BJ (cell line): ENCODE measurements at places on chromosomes 5 and 9.

DNA sequence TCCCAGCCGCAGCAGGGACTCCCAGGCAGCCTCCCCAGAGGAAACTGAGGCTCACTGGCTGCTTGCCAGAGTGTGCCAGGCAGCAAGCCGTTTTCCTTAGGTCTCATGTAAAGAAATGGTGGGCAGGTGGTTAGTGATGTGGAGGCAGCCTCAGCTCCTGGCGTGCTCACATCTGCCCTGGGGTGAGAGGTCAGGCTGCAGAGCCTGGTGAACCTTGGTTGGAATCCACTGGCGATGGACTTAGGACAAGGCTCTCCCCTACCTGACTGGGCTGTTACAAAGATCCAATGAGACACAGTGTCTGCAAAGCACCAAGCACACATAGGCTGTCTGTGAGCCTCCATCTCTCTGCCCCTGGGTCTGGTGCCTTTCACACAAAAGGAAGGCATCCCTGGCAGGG is 30.9 kb downstream of the LHX6 start:
- no peak for DNase-seq

DNA sequence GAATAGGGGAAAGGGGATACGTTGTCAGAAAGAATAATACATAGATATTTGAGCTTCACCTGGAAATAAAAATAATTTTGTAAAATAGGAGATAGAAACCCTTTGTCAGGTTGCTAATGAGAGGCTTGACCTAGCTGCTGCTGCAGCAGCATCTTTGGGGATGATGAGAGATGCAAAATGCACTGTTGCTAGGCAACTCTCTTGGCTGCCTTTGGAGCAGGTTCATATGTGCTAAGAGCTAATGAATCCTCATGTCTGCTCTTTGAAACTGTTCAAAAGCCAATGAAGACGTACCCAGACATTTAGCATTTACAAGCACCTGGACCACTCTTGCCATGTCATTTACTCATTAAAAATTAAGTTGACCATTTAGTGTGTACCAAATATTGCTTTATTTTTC is 121.7 kb downstream of the FOCAD start:
- DNase-seq = no peak

DNA sequence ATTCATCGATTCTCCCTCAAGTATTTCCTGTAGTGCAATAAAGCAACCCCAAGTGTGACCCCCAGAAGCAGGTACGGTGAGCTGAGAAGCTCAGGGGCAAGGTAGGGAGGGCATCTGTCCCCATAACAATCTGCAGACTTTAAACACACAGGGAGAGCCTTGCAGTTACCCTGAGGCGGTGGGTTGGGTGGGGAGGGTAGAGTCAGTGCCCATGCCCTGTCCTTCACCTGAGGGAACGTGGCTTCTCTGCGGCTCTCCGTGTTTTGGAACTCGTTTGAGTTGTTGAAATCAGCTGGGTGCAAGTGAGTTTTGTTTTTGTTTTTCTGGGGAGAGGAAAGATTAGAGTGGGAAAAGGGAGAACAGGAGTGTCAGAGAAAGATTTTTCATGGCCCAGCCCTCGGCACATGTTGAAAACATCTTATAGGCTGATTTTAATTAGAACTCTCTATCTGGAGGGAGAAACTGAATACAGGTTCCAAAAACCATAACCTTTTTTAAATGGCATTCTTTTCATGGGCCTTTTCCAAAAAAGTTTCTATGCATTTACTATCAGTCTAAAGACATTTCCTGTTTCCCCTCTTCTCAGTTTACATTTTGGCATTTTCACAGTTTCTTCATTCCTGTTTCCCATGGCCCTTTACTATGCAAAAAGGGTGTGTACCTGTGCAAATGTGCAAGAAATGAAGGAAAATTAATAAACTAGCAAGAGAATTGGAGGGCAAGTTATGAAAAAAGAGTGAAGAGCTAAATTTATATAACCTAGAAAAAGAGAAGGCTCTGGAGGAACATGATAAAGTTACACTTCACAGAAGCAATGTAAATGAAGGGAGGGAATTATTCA is 266.5 kb upstream of the VLDLR start:
- no peak for DNase-seq

- no peak for DNase-seq
Observed at GRCh38 chr5:442335-443238, at the start of gene EXOC3. Gene EXOC3 (plus strand): TSS chr5:443176. CDS start chr5:446206, 3,030 bp downstream.

GRCh38 chr9:8621416-8621815 is 821.8 kb upstream of the DMAC1 start:
- no peak for DNase-seq

GRCh38 chr5:36790847-36791246 is 85.7 kb upstream of the NIPBL start:
- DNase-seq = no peak

GRCh38 chr5:144015961-144016360 is 154.5 kb downstream of the YIPF5 start:
- DNase-seq = no peak

- no peak for DNase-seq
Observed at GRCh38 chr5:94670726-94671125, 52.3 kb downstream of the SLF1 start.

- no peak for DNase-seq
Observed at GRCh38 chr5:110896901-110897300, 158.1 kb downstream of the SLC25A46 start.

DNA sequence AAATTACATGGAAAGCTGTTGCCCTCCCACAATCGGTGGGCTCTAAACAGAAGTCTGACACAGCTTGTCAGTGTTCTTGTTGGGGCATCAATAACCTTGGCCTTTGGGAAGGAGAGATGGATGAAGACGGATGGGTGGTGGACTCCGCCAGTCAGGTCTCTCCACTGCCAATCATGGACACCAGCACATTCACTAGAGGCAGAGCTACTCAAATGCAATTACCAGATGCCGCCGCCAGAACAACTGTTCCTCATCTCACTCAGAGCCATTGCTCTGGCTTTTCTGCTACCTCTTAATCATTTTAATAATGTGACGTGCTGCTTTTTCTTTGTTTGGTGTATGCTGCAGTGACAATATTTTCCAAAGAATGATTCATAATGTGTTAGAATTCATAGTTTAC is 27.9 kb upstream of the SEMA5A start:
- DNase-seq = no peak

DNA sequence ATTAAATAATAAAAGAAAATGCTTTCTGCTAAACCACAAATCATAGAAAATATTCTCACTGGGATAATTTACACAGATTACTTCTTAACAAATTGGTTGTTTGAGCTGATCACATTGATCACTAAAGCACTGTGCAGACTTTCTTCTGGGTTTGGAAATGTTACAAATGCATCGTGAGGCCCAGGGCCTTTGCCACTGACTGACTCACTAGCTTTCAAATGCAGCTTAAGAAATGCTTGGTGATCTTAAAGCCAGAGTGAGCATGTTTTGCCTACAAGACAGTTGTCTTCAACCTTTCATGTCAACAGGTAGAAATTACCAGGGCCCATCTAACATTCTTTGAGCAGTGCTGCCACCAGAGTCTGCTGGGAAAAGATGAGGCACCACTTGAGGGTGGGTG is 252.3 kb upstream of the ADRA1B start:
- DNase-seq = no peak

GRCh38 chr9:136107155-136107952 is 11.3 kb downstream of the TMEM250 start:
- DNase-seq = no peak

GRCh38 chr5:151248651-151249050 is 4.3 kb upstream of the GM2A start:
- no peak for DNase-seq

- DNase-seq = no peak
Observed at GRCh38 chr9:125497906-125498305, 209.1 kb downstream of the MAPKAP1 start.

- no peak for DNase-seq
Observed at GRCh38 chr9:113737517-113738271, 138.4 kb upstream of the ZNF618 start.

DNA sequence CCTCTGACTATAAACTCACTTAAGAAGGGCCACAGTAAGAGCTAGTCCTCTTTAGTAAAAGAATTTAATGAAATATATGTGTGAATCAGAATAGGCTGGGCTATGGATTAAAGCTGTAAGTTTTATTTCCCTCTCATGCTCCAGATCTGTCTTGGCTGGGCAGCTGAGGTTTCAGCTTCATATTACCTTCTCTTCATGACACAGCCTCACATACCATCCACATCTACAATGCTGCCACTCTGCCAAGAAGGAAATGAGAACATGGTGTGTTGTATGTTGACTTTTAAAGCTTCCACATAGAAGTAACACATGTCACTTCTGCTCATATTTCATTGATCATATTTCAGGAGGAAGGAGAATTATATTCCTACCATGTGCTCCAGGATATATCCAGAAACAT is 776.0 kb upstream of the ACO1 start:
- DNase-seq = no peak

DNA sequence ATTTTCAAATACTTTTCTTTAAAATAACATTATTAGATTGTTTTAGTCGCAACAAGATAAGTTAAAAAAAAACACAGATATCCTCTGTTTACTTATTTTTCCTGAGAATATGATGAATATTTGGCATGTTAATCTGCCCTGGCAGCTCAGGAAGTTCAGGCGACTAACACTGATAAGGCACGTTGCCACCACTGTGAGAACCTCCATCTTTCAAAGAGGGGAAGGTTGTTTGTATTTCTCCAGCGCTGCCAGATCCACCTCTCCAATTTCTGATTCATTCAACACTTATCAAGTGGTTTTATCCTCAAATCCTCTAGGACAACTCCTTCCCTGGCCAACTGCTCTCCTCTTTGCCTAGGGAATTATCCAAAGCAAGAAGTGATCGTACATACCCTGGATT is 21.8 kb downstream of the CTNNAL1 start:
- DNase-seq = no peak

DNA sequence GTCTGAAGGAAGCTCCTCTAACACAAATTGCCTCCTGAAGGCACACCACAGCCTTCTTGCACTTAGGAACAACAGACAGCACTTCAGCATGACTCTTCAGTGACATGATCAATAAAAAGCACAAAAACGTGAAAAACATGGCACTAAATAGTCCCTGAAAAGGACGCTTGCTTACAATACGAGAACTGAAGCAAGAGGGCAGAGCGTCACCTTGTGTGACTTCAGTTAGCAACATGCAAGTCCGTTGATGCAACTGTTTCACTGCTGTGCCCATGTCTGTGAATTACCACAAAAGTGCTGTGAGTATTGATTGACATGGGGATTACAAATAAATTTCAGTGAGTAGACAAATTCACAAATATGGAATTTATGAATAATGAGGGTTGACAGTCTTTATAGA is 219.9 kb upstream of the GAS1 start:
- no peak for DNase-seq

- no peak for DNase-seq
Observed at GRCh38 chr5:154761046-154761736, 6.0 kb downstream of the LARP1 start.

DNA sequence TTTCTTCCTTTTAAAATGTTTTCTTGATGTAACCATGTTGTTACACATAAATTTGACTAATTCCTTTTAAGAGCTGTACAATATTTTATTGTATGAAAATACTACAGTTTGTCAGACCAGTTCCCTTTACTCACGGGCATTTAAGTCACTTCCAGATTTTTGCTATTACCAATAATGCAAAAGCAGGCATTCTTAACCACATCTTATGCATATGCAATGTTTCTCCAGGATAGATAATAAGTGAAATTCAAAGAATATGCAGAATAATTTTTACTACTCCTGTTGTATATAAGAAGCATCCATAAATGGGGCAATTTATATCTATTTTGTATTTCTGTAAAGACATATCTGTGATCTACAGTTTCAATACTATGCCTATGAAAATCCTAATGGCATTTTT is 77.3 kb downstream of the FNIP1 start:
- DNase-seq = no peak

- DNase-seq = no peak
Observed at GRCh38 chr5:122076669-122077365, 1.2 kb downstream of the LOX start.

DNA sequence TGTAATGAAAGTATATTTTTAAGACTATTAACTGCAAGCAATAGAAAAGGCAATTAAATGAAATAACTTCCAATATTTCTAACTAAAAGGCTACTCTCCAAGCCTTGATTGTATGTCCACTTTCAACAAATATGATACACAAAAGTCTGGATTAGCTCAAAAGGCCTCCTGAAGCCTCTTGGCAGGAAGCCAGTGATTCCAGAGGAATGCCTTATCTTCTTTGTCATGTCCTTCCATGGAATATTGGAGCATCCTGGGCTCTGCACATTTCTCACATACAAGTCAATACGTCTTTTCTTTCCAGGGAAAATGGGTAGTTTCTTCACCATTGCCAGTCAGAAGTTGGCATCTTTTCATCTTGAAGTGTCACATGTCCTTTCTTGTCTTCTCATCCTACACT is 357.8 kb downstream of the KDM4C start:
- DNase-seq = no peak

- no peak for DNase-seq
Observed at GRCh38 chr5:163964671-163965070, 459.3 kb downstream of the MAT2B start.

GRCh38 chr9:87338088-87338989 is 159.3 kb upstream of the DAPK1 start:
- DNase-seq = no peak

- no peak for DNase-seq
Observed at GRCh38 chr5:132750471-132751230, 3.4 kb downstream of the CCNI2 start.

DNA sequence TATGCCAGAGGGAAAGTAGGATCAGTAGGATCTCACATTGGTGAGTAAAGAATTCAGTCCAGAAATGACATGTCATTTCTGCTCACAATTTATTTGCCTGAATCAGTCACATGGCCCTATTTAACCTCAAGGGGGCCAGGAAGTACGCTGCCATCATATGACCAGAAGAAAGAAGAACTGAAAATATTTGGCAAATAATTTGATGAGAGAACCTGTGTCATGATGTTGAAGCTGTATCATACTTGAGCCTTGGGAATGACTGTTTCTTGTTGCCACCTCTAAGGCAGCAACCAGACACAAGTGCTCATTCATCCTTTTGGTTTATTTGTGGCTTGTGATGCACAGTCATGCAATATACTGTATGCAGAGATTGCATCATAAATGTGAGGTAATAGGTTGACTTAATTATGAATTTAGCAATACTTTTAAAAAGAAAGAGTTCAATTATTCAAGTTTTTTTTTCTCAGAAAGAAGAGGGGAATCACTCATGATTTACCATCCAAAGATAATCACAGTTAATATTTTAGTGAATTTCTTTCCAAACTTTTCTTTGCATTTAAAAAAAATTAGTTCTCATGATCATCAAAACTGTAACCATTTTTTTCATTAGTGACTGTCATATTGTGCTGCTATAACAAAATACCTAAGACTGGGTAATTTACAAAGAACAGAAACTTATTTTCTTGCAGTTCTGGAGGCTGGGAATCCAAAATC is 8.2 kb upstream of the ZFYVE16 start:
- DNase-seq = no peak

- no peak for DNase-seq
Observed at GRCh38 chr9:79236466-79236865, 335.3 kb upstream of the TLE4 start.

DNA sequence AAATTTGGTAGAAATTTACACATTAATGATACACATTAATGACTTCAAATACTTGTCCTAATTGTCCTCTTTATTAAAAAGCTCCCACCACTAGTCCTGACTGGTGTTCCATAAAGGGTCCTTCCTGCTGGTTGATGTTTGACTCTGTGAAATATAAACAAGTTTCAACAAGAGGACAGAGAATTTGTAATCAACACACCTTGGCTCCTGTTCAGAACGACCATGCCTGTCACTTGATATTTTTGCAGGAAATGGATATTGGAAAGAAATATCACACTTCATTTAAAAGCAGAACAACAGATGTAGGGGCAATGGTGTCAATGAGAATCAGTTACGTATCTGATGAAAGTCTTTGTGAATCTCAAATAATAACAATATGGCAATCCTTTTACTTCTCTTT is 211.7 kb downstream of the ENC1 start:
- DNase-seq = no peak
